ENCODE measurements at places on chromosomes 13 and 19.

DNA sequence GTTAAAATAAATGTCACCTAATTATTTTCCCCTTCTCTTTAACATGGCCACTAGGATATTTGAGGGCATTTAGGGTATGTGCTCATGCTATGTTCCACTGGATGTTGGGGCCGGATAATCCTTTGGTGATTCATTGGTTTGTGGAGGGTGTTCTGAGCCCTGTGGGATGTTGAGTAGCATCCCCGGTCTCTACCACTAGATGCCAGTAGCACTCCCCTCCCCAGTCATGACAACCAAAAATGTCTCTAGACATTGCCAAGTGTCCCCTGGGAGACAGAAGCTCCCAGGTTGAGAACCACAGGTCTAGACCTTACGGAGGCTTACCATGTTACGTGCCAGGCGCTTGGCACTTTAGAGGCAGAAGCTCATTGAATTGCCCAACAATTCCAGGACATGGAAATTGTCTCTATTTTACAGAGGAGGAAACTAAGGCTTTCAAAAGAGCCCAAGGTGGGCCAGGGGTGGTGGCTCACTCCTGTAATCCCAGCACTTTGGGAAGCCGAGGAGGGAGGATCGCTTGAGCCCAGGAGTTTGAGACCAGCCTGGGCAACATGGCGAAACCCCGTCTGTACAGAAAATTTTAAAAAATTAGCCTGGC lies 14.1 kb downstream of the SHANK1 start:
- DNase-seq = peak; percentile 57

GRCh38 chr19:18590273-18591272 lies 2.0 kb downstream of the REX1BD start:
- DNase-seq = peak; percentile 39

DNA sequence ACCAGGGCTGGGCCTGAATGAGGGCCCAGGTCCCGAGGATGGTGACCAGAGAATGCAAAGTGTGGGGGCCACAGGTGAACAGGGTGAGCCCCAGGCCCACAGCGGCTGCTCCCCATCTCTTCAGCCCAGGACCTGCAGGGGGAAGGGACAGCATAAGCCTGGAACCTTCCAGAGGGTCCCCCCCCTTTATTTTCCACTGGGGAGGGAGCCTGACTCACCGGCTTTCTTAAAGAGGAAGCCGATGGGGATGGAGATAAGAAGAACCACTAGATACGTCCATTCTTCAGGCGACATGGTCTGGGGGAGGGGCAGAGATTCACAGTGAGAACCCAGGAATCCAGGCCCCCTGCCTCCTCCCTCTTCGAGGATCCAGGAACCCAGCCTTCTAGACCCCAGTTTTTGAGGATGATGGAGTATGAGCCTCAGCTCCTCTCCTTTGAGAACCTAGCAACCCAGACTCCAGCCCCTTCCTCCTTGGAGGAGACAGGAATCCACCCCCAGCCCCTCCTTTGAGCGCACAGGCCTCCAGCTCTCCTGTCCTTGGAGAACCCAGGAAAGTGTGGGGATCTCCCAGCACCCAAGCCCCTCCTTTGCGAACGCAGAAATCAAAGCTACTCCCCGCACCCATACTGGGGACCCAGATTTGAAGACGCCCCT lies 1.0 kb downstream of the MBOAT7 start:
- peak; percentile 69 for DNase-seq

DNA sequence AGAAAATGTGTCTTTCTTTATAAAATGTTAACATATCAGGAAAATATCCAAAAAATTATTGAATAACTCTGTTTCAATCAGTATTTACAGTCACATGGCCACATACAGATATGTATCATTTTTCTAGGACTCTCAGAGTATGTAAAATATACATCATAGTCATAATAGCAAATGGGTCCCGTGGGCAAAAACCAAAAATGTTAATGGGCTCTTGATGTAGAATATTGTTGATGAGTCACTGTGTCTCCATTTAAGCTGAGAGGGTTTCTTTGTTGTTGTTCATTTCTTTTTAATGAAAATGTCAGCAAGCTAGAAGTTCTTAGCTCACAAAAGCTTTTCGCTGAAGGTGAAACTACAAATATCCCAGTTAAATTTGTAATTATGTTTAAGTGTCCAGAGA lies 1713.1 kb upstream of the PCDH20 start:
- DNase-seq = no peak

DNA sequence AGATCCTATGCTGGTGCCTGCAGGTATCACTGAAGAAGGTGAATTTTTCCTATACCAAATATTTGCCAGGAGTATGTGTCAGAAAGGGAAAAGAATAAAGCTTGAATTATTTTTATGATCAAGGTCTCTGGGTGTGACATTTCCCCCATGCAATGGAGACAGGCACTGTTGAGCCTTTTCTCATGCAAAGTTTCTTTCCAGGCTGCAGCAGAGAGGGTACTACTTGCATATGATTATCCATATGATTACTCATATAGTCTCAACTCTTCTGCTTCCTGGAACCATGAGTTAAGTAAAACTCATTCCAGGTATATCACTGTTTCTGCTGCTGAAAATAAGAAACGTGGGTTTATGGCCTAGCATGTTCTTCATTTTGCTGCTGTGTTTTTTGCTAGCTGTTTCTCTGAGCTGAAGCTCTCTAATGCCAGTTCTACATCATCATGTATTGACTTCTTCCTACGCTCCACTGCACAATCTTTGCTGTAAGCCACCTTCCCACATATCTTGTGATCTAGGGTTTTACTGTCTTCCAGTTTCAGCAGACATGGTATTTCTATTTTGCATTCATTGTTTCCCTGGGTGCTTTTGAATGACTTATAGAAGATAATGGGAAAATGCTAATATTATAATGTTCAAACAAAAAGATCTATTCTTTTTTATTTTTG lies 278.7 kb upstream of the GPC6 start:
- no peak for DNase-seq

GRCh38 chr19:16293118-16294091 lies 31.2 kb upstream of the KLF2 start:
- no peak for DNase-seq

DNA sequence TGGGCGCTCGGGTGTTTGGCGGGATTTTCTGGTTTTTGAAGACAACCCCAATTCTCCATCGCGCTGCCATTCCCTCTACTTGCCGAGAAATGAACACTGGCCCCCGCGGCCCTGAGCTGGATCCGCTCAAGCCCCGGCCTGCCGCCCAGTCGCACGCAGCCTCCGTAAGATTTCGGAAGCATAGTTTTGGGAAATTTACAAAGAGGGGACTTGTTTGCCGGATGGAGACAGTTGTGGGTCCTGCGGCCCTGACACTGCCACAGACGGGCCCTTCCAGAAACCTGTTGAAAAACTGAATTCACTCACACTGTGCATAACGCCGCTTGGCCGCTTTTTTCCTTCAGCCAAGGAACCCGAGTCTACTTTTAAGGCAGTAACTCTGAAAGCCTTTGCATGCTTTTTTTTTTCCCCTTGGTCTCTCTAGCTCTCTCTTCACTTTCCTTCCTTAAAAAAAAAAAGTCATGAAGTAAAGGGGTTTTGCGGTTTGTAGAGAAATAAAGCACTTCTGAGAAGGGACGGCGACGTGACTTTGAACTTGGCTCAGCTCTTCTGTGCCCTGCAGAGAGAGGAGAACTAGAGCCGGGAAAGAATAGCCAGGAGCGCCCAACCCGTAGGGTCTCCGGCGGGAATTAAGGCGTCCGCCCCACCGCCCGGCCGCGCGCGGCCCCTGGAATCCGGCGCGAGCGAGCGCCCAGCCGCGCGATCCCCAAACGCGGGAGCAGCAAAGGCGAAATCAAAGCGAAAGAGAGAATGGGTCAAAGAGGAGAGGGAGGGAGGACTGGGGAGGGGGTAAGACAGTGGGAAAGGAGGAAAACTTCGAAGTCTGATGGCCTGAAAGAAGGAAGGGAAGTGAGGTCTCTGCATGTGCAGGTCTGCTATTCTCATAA lies 3.4 kb upstream of the ZIC2 start:
- DNase-seq = no peak

GRCh38 chr19:1648459-1648849 lies 4.0 kb downstream of the TCF3 start:
- DNase-seq = no peak

DNA sequence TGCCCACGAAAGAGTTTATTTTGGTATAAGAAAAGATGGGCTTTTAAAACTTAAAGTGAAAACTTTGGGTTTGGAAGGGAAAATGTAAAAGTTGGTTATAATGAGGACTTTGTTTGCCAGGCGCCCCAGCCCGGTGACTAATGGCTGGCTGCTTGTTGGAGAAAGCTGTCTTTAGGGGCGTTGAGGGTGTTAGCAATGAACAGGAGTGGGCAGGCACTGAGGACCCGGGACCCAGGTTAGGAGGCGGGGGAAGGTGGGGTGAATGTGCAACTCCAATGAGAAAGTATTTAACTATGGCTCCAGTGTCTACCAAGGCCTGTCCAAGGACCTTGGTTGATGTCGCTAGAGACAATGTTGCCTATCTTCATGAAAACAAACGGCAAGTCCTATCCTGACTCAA lies 118.6 kb downstream of the ZNF536 start:
- no peak for DNase-seq

- no peak for DNase-seq
Measured at GRCh38 chr19:7482584-7483439, 6.0 kb downstream of the PEX11G start.

All from activated CD4-positive, alpha-beta T cell treated with anti-CD3 and anti-CD28 coated beads, Interleukin-2, Interleukin-4, amounts not matched to agents 100 ng/mL and 50 ng/mL, durations not matched to agents 16 hours and 8 hours (primary cell).